ENCODE measurements at places on chromosomes 13 and 19. TPM values are rescaled to one million over a fixed set of nuclear protein-coding genes. Genes with fewer than 3 reads are reported as not detected.

The RNF17 gene
- not detected for total RNA-seq

The SYDE1 gene
- total RNA-seq: 14.5 TPM

The MEDAG gene
- not detected for total RNA-seq

The ZNF835 gene
- total RNA-seq: not detected

The CLN5 gene
- total RNA-seq: 45.2 TPM

The MYO16 gene
- 0.23 TPM for total RNA-seq

The GFY gene
- total RNA-seq: not detected

The SBSN gene
- not detected for total RNA-seq

The PSG6 gene
- total RNA-seq: not detected

DNA sequence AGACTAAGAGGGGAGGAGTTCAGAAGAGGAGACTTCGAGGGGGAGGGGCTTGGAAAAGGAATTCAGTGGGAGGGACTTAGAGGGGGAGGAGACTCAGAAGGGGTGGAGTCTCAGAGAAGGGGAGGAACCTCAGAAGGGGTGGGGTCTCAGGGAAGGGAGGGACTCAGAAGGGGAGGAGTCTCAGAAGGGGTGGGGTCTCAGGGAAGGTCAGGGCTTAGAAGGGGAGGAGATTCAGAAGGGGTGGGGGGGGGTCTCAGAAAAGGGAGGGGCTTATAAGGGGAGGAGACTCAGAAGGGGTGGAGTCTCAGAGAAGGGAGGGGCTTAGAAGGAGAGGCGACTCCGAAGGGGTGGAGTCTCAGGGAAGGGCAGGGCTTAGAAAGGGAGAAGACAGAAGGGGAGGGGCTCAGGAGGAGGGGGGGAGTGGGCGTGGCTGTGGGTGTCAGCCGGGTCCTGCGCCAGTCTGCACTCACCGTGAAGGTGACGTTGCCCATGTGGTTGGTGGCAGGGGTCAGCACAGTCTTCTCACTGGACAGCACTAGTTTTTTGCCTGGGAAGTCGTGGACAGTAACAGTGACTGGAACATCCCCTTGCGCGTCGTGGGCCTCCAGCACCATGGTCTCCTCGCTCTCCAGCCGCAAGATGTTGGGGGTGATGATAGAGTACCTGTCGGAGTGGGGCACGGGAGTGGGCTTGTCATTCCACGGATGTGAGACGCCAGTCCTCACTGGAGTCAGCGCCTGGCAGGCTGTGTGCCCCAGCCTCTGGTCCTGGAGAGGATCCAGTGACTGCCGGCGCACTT is 1.5 kb downstream of the C3 start:
- DNase-seq: peak; percentile 67
- no peaks in the 10 kb centered on the region for H3K27me3 ChIP-seq
- no peak overlapping the region for H3K27ac ChIP-seq
- no peak overlapping the region for H3K4me3 ChIP-seq
- H3K36me3 ChIP-seq: no peaks in the 10 kb centered on the region
- H3K4me1 ChIP-seq: peaks cover 16% of the 10 kb centered on the region

- H3K27me3 ChIP-seq: no peaks in the 10 kb centered on the region
- peaks cover 16% of the 10 kb centered on the region for H3K4me1 ChIP-seq
- no peak overlapping the region for H3K4me3 ChIP-seq
- DNase-seq: no peak
- H3K36me3 ChIP-seq: no peaks in the 10 kb centered on the region
- H3K27ac ChIP-seq: no peak overlapping the region
Observed at GRCh38 chr13:50227361-50227760, 212.1 kb downstream of the KCNRG start.

- DNase-seq: no peak
- no peak overlapping the region for H3K27ac ChIP-seq
- no peaks in the 10 kb centered on the region for H3K36me3 ChIP-seq
- no peaks in the 10 kb centered on the region for H3K27me3 ChIP-seq
Observed at GRCh38 chr13:59776924-59777690, 386.6 kb downstream of the DIAPH3 start.

DNA sequence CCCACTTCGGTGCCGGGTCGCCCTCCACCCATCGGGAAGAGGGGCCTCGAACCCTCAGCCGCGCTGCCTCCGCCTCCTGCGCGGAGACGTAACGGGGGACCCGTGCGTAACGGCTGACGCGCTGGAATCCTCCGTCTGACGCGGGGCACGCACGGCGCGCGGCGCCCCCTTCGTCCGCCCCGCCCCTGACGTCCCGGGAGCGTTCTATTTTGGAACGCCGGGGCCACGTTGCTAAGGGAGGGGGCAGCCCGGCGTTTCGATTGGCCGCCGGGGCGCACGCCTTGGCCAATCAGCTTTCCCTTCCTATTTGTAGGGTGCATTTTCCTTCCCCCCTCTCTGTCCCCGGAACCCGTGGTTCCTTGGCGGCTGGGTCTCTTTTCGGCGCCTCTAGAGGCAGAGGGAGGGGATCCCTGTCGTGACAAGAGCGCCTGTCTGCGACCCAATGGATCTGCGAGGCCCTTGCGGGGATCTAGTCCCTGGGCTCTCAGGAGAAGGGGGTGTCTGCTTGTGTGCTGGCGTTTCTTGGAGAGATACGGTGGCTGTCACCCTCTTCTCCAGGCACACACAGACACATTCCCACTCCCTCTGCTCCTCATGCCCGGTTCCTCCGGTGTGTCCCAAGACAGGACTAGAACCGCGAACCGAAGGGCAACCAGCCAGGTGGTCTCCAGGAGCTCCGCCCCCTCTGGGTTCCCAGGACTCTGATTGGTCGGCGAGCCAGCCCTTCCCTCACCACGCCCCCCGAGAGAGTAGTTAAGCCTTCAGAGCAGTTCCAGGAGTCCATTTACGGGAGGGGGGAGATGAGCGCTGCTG is 1.5 kb downstream of the FOSB start:
- H3K36me3 ChIP-seq: no peaks in the 10 kb centered on the region
- peak overlapping the region; percentile 91 for H3K27ac ChIP-seq
- peak overlapping the region; percentile 90 for H3K4me3 ChIP-seq
- H3K4me1 ChIP-seq: peaks cover 7% of the 10 kb centered on the region

GRCh38 chr19:17370026-17370587 is 7.0 kb downstream of the PLVAP start:
- H3K4me3 ChIP-seq: no peak overlapping the region
- DNase-seq: no peak
- no peaks in the 10 kb centered on the region for H3K36me3 ChIP-seq
- no peak overlapping the region for H3K27ac ChIP-seq
- H3K27me3 ChIP-seq: no peaks in the 10 kb centered on the region
- no peaks in the 10 kb centered on the region for H3K4me1 ChIP-seq

DNA sequence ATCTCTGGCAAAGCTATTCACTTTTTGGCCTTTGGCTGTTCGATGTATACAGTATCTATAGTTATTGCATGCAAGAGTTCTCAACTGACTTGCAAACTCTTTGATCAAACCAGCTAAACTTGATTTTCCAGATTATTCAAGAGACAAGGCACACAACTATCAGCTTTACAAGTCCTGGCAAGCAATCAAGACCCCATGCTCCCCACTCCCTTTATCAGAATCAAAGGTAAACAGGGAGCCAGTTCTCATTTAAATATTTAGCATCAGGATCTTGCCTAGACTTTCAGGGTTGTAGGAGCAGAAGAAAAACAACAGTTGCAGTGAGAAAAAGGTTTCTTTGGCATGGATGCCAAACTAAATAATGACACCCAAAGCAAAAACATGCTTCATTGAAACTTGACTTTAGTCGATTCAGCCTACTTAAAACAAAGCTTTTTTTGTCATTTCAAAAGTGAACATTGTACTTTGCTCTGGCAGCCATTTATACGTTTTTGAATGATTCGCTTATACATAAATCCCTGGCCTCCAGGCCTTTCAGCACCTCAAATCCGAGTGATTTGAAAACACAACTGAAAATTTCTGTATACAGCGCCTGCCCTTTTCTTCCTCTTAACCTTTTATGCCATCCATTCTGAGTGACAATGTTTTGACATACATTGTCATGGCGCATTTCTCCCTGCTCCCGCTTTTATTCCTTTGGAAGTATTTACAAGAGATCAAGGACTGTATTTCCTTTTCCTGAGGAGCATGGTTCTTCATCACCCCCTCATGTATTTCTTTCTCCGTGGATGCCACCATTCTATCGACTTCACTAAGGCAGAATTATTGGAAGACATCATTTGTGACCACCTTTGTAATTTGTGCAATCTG is 340.8 kb downstream of the KLF5 start:
- DNase-seq: peak; percentile 24
- H3K36me3 ChIP-seq: no peaks in the 10 kb centered on the region
- no peaks in the 10 kb centered on the region for H3K27me3 ChIP-seq
- peaks cover 43% of the 10 kb centered on the region for H3K4me1 ChIP-seq
- no peak overlapping the region for H3K4me3 ChIP-seq
- peak overlapping the region; percentile 85 for H3K27ac ChIP-seq

GRCh38 chr13:25771641-25772478 is 280.0 kb downstream of the SHISA2 start:
- no peaks in the 10 kb centered on the region for H3K36me3 ChIP-seq
- DNase-seq: no peak
- peaks cover 3% of the 10 kb centered on the region for H3K4me1 ChIP-seq
- H3K4me3 ChIP-seq: no peak overlapping the region
- H3K27ac ChIP-seq: no peak overlapping the region

DNA sequence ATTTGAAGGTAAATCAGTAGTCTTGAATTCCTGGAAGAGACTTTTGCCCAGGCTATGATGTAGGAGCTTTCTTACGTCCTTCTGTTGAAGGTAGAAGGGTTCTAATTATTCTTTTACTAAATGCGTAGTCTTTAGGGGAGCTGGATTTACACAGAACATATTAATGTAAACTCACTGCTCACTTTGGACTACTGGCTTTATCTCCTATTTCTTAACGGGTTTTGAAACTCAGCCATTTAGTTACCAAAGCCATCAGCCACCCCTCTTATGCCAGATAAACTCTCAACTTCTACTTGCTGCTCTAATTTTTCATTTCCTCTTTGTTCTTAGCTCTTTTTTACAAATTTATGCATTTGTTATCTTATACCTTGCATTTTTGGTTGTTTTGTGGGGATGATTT is 81.5 kb downstream of the FNDC3A start:
- no peak overlapping the region for H3K4me3 ChIP-seq
- H3K36me3 ChIP-seq: no peaks in the 10 kb centered on the region
- H3K27ac ChIP-seq: no peak overlapping the region
- DNase-seq: no peak
- H3K4me1 ChIP-seq: no peaks in the 10 kb centered on the region

DNA sequence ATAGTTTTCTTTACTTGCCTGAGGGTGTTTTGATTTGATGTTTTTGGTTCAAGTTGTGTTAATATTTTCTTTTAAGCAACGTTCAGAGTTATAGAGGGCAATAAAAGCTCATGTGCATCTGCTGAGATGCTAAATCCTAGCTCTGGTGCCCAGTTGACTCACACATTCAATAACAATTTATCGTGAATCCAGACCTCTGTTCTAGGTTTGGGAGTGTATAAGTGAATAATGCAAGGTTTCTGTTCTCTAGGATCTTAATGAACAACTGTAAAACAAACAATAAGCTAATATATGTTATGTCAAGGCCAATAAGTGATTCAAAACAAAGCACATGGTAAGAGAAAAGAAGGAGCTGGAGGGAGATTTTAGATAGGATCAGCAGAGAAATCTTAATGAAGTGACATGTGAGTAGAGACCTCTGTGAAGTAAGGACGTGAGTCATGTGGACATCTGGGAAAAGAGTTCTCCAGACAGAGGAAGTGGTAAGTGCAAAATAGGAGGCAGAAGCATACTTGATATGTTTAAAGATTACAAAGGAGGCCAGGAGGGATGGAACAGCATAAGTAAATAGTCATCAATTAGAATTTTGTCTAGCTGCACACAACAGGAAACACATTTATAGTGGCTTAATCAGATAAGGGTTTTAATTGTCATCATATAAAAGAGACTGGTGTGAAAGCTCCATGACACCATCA is 278.5 kb upstream of the HTR2A start:
- no peak overlapping the region for H3K27ac ChIP-seq
- no peaks in the 10 kb centered on the region for H3K4me1 ChIP-seq
- H3K4me3 ChIP-seq: no peak overlapping the region
- no peak for DNase-seq
- H3K36me3 ChIP-seq: no peaks in the 10 kb centered on the region
- H3K27me3 ChIP-seq: no peaks in the 10 kb centered on the region

GRCh38 chr13:51551416-51551815 is 32.8 kb upstream of the WDFY2 start:
- DNase-seq: no peak
- H3K27ac ChIP-seq: no peak overlapping the region
- H3K4me3 ChIP-seq: no peak overlapping the region

DNA sequence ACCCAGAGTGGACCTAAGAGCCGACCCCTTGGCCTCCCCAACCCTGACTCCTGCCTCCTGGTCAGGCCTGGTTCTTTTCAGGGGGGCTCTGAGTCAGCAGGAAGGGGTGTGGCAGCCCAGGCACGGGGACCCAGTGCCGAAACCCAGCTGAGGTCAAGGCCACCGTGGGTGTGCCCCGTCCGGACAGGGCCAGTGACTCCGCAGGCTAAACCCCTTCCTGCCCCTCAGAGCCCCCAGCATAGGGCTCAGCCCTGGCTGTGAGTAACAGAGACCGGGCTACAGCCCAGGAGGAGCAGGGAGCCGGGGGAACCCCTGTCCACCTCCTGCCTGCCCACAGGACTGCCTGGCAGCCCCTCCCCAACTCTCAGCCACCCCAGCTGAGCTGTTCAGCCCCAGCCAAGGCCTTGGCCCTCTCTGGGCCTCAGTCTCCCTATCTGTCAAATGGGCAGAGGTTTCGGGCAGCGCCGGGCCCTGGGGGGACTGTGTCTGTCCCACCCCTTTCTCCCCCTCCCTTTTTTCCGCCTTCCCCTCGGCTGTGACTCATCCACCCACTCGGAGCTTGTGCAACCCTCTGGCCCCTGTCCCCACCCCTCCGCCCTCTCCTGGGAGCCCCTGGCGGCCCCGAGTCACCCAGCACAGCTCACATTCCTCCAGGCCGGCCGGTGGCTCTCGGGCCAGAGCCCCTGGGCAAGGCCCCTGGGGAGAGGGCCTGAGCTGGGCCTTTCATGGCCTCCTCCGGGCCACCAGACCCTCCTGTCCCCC is 8.6 kb downstream of the ZBTB7A start:
- H3K27ac ChIP-seq: peak overlapping the region; percentile 98
- peak; percentile 93 for DNase-seq
- H3K4me1 ChIP-seq: peaks cover 52% of the 10 kb centered on the region
- H3K4me3 ChIP-seq: no peak overlapping the region
- no peaks in the 10 kb centered on the region for H3K27me3 ChIP-seq

DNA sequence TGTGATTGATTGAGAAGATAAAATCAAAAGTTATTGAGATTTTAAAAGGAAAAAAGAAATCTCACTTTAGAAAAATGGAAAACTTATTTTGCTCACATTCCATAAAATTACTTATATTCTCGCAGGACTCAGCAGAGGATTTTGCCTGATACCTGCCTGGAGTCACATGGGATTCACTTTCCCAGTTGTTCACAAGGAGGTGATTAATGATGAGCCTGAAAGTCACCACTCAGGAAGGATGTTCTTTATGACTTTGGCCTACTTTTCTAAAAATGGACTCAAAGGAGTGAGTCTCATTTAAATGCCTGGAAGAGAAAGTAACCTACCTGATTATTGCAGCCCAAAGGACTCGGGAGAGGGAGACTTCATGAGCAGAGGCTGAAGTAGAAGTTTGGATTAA is 34.5 kb upstream of the FAM216B start:
- no peak overlapping the region for H3K4me3 ChIP-seq
- H3K27ac ChIP-seq: peak overlapping the region; percentile 24
- no peaks in the 10 kb centered on the region for H3K36me3 ChIP-seq
- H3K4me1 ChIP-seq: no peaks in the 10 kb centered on the region

Data from hepatocyte (in vitro differentiated cells).